CD8-positive, alpha-beta memory T cell (primary cell): ENCODE measurements at places on chromosomes 5 and 9. TPM values are rescaled to one million over a fixed set of nuclear protein-coding genes. Genes with fewer than 3 reads are reported as not detected.

The DPP7 gene
- 294 TPM for total RNA-seq

The ANKRD18B gene
- not detected for total RNA-seq

The MAN2A1 gene
- total RNA-seq: 28.1 TPM

DNA sequence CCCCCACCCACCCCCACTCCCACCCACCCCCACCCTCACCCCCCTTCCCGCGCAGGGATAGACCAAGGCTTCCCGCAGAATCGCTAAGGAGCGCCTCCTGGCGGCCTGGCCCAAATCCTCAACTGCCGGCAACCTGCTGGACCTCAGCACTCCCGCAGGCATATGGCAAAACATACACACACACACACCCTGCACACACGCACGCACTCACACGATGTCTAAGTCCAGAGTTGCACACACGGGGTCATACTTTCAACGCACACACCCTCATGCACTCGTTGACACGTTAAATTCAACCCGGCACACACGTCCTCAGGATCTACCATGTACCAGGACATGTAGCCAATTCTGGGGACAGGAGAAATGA lies 1.7 kb downstream of the CPLX2 start:
- H3K4me3 ChIP-seq: no peak overlapping the region
- no peak for DNase-seq
- no peak overlapping the region for H3K27ac ChIP-seq
- peaks cover 4% of the 10 kb centered on the region for H3K27me3 ChIP-seq

GRCh38 chr9:93189369-93190132 lies 5.6 kb downstream of the WNK2 start:
- H3K4me3 ChIP-seq: no peak overlapping the region
- no peak overlapping the region for H3K27ac ChIP-seq
- no peaks in the 10 kb centered on the region for H3K4me1 ChIP-seq
- H3K27me3 ChIP-seq: no peaks in the 10 kb centered on the region
- H3K36me3 ChIP-seq: no peaks in the 10 kb centered on the region

GRCh38 chr5:54902791-54903473 lies 82.5 kb downstream of the ESM1 start:
- DNase-seq: peak; percentile 8
- no peaks in the 10 kb centered on the region for H3K27me3 ChIP-seq
- H3K4me1 ChIP-seq: peaks cover 9% of the 10 kb centered on the region
- no peaks in the 10 kb centered on the region for H3K36me3 ChIP-seq
- no peak overlapping the region for H3K27ac ChIP-seq
- H3K4me3 ChIP-seq: no peak overlapping the region

DNA sequence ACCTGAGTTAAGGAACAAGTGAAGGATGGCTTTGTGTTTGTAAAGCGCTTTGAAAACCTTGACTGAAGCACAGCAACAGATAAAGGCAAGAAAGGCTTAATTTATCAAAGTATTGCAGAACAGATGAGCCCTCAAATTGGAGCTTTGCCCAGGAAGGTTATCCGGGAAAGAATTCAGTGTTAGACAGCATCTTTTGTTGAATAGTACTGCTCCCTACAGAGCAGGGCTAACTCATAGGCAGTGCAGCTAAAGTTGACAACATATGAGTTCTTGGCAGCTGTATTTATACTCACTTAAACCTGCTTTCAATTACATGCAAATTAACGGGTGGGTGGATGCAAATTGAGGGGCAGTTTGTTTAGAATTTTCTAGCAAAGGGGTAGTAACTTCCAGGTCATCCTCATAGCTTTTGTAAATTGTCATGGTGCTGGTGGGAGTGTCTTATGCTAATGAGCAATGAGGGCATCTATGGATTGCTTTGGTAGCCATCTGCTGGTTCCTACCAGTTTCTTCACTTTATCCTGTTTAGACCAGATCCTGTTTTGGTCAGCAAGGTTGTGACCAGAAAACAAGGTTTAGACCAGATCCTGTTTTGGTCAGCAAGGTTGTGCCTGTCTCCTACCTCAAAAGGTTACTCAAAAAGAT lies 105.8 kb downstream of the GDA start:
- H3K36me3 ChIP-seq: no peaks in the 10 kb centered on the region
- no peaks in the 10 kb centered on the region for H3K27me3 ChIP-seq
- H3K4me3 ChIP-seq: no peak overlapping the region
- DNase-seq: no peak

DNA sequence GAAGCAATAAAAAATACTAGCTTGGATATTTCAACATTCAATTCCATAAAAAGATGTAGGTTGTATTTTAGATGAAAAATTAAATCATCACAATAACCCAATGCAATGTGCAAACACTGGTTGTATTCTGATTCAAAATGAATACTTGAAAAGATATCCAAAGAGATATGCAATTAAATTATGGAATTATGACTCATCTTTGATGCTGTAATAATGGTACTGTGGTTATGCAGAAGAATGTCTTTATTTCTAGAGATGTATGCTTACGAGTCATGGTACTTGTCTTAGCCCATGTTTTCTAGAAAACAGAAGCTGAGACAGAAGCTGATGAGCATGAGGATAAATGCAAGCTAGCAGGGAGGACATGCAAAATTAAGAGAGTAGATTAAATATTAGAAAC lies 1941.4 kb upstream of the NUDT12 start:
- H3K4me3 ChIP-seq: no peak overlapping the region
- no peaks in the 10 kb centered on the region for H3K27me3 ChIP-seq
- H3K27ac ChIP-seq: no peak overlapping the region
- H3K4me1 ChIP-seq: no peaks in the 10 kb centered on the region
- DNase-seq: no peak

- H3K4me1 ChIP-seq: no peaks in the 10 kb centered on the region
- H3K36me3 ChIP-seq: no peaks in the 10 kb centered on the region
- DNase-seq: no peak
Observed at GRCh38 chr9:122075135-122076030, 17.7 kb downstream of the TTLL11 start.
